Glutamatergic neuron (in vitro differentiated cells): ENCODE measurements at places on chromosomes 6 and 20. TPM values are rescaled to one million over a fixed set of nuclear protein-coding genes. Genes with fewer than 3 reads are reported as not detected.

DNA sequence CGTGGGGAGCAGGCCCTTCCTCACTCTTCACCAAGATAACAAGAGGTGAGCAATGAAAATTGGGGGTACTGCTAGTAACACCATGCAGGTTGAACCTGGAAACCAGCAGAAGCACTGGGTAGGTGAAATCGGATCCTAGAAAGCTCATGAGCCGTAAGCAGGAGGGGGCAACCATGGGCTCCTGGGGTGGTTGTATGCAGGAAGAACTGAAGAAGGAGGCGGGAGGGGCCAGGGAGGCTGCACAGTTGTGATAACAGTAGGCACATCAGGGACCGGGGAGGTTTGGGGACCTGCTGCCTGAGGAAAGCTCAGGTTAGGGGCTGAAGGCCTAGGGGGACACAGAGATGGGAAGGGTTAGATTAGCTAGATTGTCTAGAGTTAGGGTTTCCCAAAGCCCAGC lies 5.6 kb upstream of the LY6G5C start:
- no peak for DNase-seq

DNA sequence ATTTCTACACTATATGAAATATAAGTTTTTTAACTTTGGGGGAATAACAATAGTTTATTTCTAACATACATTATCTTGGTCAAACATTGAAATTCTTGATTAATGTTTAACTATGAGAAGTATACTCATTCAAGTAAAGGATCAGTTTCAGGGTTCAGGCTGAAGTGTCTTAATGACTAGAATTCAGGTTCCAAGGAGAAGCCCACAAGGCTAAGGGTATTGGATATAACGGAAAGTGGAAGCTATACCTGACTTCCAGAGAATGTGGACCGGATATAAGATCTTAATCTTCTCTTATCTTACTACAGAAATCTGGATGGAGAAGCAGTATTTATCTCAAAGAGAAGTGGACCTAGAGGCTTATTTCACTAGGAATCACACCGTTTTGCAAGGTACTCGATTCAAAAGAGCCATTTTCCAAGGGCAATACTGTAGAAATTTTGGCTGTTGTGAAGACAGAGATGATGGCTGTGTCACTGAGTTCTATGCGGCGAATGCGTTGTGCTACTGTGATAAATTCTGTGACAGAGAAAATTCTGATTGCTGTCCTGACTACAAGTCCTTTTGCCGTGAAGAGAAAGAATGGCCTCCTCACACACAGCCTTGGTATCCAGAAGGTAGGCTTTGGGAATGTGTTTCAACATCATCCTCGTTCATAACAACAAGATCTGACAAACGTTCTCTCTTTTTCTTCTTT lies at the start of gene TINAG:
Gene TINAG, plus strand, starts transcription at position 153 of the 697 bp plus-strand sequence. Its CDS starts 110 bp downstream, at position 263.
- no peak for DNase-seq

DNA sequence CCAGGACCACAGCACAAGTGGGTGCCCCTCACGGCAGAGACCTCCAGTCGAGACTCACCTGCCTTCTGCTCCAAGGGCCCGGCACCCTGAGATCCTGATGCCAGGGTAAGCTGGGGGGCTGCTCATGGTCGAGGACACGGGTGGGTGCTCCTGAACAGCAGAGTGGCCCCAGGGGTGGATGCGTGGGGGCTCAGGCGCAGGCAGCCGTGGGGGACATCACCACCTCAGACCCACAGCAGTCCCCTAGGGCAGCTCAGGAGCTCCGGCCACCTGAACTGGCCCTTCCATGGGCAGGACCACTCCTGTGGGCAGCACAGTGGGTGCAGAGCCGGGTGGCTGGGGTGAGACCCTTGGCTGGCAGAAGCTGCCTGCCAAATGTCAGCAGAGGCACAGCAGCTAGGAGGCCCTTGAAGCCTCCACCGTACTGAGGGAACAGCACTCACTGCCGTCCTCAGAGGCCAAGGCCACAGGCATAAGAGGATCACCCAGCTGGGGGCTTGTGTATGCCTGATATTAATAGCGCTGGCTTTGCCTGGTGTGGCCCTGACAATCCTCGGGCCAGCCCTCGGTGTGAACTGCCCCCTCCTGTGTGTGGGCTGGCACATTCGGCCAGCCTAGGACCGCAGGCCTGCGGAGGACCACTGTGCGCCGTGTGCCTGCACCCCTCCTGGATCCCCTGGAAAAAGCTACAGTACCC lies 5.4 kb downstream of the UCKL1 start:
- DNase-seq, result no peak

GRCh38 chr6:91031581-91031980 lies 444.7 kb upstream of the MAP3K7 start:
- no peak for DNase-seq

The NXT1 gene
- 12.6 TPM for total RNA-seq

DNA sequence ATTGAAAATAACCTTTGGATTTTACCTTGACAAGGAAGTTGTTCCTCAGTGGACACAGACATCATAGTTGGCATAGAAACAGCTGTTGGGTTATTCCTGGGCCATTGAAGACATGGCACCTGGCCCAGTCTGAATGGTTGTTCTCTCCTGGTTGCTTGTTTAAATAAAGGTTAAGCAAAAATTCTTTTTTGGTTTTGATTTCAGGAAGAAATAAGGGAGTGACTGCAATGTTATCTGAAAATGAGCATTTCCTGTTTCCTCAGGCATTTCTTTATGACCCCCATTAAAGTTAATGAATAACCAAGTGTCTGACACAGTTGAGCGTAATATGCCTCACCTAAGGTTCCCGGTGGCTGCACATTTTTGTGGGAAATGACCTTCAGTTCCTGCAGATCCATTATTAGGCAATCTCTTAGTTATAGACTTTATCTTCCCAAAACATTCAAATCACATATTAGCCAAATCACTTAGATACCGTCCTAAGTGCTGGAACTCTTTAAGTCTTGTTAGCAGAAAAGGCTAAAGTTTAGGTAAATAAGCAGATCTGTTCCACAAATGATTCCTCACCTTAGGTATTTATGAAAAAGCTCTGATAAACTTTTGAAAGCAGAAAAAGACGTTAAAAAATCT lies 648.7 kb upstream of the FLRT3 start:
- no peak for DNase-seq

- no peak for DNase-seq
These were observed 225.3 kb upstream of the CST7 start for GRCh38 chr20:24723647-24724352.

GRCh38 chr6:15586503-15586902 lies 76.3 kb downstream of the DTNBP1 start:
- DNase-seq, result no peak

DNA sequence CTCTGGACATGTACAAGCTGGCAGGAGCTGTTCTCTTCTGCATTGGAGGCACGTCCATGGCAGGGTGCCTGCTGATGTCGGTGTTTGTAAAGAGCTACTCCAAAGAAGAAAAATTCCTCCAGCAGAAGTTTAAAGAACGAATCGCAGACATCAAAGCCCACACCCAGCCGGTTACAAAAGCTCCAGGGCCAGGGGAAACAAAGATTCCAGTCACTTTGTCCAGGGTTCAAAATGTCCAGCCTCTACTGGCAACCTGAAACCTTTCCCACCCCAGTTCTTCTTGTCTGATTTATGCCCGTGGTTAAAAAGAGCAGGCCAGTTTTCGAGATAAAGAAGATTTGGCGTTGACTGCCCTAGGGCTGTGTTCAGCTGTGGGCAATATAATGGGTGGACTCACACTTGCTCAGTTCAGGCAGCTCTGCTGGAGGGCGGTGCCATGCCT lies 19.7 kb downstream of the NRSN1 start:
- no peak for DNase-seq

- DNase-seq, result no peak
These were observed 11.5 kb downstream of the PRDM1 start for GRCh38 chr6:106097411-106098231.

The OR12D3 gene
- not detected for total RNA-seq

- DNase-seq, result no peak
These were observed 497.4 kb upstream of the EPHA7 start for GRCh38 chr6:93916716-93917115.

DNA sequence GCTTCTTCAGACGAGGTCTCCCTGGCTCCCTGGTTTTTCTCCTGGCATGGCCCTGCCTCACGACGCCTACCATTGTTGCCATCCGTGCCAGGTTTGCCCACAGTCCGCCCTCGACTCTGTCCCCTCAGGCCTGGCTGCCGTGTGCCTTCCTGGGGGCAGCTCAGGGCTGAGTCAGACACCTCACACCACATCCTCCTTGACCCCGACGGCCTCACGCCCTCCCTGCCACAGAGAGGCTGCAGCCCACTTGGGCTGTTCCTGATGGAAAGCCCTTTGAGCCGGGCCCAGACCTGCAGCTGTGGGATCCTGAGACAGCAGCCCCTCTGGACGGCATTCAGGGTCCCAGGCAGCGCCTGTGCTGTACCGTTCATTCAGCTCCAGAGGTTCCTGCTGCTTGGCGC lies 108.3 kb downstream of the PSMB1 start:
- DNase-seq, result no peak

DNA sequence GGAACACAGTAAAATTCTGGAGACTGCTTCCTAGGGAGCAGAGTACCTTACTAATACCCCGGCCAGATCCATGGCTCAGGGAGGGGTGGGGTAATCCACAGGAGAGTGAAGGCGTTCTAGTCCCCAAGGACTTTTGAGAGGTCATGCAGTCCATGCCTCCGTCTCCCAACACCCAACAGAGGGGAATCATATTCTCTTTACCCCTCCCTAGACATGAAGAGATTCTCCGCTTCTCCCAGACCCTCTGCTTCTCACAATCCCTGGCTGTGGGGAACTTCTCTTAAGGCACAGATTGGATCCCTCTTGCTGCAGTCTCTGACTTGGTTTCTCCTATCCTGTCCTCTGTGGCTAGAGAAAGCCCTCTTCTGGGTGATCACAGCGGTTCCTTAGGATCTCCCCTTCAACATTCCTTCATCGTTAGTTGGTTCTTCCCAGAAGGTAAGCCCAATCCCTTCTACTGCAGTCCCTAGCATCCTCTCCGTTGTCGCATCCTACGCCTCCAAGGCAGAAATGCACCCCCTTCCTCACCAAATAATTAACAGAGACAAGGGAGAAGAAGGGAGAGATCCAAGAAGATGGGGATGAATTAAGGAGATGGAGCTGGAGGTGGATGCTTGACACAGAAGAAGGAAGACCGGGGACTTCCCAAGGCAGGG lies 562 bp downstream of the GGT7 start:
- no peak for DNase-seq

DNA sequence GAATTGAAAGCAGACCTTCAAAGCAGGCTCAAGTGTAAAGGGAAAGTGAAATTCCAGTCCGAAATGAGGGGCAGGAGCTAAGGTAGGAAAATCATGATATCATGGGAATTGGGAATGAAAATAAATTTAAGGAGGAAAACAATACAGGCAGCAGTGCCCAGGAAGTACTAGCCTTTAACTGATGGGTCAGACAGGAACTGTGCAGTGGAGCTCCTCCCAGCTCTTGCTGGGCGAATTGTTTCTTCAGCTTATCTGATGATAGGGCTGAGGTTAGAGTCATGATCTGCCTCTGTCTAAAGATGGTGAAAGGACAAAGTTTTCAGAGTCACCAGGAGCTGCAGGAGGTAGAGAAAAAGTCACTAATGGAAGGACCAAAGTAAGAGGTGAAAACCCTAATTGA lies 457.9 kb upstream of the PTCHD4 start:
- DNase-seq, result no peak

DNA sequence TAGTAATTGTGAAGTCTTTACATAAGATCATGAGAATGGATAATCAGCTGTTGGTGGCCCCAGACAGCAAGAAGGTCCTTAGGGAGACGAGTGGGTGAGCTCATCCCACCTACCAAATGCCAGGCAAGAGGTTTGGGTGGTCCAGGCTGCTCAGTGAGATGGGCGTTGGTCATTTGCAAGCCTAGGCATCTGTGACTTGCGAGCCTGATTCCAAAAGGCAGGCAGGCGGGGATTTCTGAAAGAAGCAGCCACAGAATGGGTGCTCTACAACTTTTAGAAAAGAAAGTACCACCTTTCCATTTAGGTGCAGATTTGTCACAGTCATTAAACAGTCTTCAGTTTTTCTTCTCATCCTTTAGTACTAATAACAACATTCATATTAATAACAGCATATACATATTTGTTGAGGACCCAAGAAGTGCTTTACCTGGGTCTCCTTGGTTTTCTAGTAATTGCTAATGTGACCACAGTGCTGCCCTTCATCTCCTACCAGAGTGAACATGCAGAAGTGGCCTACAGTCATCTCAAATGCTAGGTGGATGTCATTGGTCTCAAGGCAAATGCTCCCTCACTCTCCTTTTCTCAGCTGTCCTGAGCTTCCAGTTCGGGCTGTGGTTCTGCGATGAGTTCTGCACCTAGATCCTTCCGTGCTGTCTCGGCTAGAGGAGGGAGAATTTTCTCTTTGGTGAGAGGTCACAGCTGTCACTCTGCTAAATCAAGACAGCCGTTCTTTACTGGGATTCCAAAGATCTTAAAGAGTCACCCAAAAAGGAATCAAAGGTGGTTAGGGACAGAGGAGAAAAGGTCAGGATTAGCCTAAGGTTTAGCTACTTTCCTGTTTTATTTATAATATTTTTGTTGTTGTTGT lies 2.7 kb downstream of the WRNIP1 start:
- no peak for DNase-seq

GRCh38 chr6:108260126-108260808 lies 573 bp downstream of the SNX3 start:
- no peak for DNase-seq

GRCh38 chr20:38260378-38261053 lies at the start of gene KIAA1755:
TSS of gene KIAA1755 (minus strand) at chr20:38260735. CDS start at chr20:38260500, 235 bp downstream.
- DNase-seq, result no peak

DNA sequence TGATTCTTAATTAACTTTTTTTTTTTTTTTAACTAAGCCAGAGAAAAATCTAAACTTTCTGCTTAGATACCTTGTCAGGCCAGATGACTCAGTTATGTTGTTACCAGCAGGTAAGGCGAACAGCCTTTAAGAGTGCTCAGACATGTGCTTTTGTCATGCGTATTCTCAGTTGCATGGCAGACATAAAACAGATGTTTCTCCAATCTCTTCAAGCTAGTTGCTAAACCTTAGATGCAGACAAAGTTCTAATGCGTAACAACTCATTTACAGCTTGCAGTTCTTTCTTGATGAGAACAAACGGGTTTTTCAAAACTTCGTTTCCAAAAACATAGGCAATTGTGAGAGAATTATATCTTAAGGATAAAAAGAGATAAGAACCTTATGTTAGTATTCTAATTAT lies 49.6 kb upstream of the GFRAL start:
- DNase-seq, result no peak

The ZNF311 gene
- 5.1 TPM for total RNA-seq

DNA sequence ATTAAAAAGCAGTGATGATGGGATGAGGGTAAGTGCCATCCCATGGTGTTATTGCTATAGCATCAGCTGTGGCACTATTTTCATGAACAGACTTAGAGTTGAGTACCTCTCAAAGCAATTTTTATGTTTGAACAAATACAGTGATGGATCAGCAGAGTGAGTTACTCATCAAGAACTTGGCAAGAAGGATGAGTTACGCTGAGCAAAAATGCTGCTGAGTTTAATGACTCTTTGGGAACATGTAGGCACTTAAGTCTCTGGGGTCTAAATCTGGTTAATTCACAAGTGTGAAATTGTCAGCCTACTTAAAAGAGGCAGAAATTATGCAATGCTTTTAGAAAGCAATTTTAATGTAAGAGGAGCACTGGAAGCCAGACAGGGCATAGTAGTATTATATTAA lies 78.5 kb upstream of the AHI1 start:
- DNase-seq, result no peak

The C6orf15 gene
- total RNA-seq, result not detected
